ENCODE measurements at places on chromosomes 11 and 22.

DNA sequence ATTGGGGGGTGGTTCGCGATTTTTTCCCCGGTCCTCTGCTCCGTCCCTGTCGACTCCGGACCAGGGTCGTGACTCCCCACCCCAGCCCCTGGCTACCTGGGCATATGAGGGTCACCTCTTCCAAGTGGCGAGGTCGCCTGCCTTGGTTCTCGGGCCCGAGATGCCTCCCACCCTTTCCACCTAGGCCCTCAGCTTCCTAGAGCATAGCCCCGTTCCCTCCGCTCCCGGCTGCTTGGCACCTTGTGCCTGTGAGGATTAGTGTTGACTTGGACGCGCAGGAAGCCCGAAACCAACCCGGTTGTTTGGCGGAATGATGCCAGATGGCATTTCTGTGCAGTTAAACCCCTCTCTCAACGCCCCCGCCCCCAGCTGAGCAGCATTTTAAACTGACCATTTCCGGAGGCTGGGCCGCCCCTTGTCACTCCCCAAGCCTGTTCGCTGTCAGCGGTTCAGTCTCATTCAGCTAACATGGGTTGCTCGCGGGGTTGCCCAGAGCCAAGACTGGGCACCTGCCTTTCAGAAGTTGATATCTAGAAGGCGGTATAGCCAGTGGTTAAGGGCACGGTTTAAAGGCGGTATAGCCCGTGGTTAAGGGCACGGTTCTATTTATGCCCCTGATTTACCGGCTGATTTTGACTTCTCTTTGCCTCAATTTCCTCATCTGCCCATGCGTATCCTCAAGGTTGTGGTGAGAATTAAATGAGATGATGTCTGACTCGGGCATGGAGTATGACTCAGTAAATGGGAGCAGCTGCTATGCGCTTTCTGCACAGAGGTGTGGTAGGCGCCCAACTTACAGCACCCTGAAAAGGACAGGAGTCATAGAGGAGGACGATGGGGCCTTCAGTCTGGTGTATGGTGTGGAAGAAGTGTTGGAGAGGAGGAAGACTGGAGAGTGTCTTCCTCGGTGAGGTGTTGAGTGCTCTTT, 639 bp downstream of the INCENP start:
- no peak for DNase-seq

- no peak for DNase-seq
Measured at GRCh38 chr11:18776324-18776723, 15.3 kb downstream of the PTPN5 start.

- no peak for DNase-seq
Measured at GRCh38 chr11:15159085-15159484, 44.4 kb downstream of the INSC start.

DNA sequence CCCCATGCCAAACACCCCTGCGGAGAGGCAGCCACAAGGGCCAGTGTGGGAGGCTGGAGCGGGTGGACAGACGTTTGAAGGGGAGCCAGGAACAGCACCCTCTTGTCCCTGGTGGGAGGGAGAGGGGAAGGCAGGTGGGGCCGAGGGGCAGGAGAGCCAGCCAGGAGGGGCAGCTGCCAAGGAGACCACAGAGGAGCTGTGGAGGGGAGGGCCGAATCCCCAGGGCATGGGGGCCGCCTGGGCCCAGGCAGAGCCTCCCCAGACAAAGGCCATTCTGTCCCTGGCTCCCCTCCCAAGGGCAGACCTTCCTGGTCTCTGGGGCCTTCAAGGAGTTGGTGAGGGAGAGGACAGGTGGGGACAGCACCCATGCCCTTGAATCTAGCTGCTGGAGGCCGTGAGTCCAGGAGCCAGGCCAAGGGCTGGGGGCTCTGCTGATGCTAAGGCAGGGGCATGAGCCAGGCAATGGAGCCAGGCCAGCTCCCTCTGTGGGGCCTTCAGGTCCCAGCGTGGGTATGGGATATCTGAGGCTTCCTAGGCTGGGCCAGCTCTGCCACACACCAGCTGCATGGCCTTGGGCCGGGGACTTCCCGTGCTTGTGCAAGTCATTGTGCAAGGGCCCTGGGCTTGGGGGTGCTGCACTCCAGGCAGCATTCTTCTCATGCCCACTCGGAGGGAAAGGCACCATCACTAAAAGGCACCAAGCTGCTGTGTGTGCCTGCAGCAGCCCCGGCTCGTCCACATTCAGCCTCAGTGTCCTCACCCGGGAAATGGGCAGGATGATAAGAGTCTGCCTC, 11.4 kb downstream of the EMID1 start:
- DNase-seq, result no peak

GRCh38 chr22:33166206-33166605, 108.0 kb upstream of the SYN3 start:
- no peak for DNase-seq

- no peak for DNase-seq
Measured at GRCh38 chr11:27786864-27787263, 86.6 kb upstream of the BDNF start.

DNA sequence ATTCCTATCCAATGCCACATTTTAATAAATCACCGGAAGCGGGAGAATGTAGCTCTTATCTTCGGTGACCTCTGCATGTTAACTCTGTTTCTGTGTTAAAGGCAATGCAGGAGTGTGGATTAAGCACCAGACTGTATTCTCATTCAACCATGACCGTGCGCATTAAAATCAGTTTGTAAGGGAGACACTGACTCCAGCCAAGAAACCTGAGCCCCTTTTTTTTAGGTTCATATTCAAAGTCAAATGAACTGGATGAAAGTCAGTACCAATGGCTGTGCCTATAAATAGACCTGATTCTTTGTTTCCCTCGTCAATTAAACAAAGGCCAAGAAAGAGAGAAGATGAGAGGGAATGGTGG, 32.2 kb downstream of the C11orf91 start:
- no peak for DNase-seq

DNA sequence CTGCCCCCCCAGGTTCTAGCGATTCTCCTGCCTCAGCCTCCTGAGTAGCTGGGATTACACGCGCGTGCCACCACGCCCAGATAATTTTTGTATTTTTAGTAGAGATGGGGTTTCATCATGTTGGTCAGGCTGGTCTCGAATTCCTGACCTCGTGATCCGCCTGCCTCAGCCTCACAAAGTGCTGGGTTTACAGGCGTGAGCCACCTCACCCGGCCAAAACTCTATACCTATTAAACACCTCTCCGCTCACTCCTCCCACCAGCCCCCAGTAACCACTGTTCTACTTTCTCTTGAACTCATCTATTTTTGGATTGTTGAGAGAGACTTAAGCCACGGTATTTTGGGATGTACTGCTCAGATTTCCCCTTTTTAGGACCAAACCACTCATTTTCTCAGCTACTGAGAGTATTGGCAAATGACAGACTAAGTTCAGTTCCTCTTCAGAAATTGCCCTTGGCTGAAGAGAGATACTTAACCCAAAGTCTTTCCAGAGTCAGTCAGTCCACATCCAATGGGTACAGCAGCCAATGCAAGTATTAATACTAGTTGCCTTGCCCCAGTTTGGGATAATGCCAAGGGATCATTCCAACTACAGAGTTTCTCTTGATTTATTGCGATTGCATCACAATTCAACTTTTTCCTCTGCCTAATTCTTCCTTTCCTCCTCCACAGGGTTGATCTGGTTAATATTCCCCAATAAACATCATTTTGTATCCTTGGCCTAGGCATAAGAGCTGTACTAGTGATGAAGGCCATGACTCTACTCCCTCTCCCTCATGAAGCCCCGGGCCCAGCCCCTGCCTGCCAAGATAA, 36.8 kb upstream of the CSTF3 start:
- no peak for DNase-seq

- DNase-seq, result no peak
Measured at GRCh38 chr11:74468058-74468457, 709 bp upstream of the KCNE3 start.

DNA sequence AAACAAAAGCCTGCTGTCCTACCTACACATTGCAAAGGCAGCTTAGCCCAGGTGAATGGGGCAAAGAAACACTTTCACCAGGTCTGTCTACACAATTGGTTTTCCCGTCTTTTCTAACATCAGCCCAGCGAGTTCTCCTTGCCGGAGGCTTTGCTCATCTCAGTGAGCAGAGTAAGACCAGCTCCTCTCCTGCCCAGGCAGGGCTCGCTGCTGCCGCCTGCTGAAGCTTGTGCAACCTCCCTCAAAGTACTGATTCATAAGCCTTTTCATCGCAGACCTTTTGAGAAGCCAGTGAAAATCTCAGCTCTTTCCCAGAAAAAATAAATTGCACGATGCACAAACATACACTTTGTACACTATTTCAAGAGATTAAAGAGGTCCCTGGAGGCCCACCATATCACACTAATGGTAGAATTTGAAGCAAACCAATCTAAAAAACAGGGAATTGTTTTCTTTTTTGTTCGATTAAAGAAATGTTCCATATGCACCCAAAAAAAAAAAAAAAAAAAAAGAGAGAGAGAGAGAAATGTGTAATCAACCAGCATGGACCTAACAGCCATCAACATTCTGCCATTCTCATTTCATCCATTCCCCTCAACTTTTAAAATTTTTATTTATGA, 328.1 kb upstream of the MPPED2 start:
- no peak for DNase-seq

DNA sequence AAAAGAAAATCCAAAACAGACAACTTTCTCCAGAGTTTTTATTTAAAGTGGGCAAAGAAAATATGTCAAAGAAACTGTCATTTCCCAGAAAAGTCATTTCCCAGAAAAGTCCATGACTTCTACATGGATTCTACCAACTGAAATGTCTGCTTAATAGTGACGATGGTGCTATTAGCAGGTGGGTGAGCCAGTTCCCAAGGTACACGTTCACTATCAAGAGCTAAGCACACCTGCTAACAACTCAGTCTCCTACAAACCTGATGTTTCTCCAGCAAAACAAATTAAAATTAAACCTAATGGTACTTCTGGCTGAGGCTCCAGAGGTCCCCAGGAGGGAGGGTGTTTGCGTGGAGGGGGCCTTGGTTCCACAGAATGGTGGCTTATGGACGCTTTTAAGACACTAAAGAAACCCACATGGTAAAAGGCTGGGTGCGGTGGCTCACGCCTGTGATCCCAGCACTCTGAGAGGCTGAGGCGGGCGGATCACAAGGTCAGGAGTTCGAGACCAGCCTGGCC, 26.8 kb downstream of the POU2AF1 start:
- DNase-seq, result no peak

DNA sequence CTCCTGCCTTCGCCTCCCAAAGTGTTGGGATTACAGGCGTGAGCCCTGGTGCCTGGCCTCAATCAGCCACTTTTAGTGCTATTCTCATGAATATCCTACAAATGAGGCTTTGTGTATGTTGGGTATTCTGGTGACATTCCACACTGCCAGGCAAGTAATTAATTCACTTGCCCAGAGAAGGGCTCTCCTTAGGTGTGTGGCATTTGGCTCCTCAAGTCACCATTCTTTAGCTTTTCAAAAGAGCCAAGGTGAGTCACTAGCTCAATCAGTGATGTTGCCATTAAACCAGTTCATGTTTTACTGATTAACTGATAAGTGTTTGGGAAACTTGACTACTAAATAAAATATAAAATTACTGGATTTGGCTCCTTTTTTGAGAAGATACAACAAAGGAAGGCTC, 52.2 kb downstream of the SLC25A17 start:
- no peak for DNase-seq

DNA sequence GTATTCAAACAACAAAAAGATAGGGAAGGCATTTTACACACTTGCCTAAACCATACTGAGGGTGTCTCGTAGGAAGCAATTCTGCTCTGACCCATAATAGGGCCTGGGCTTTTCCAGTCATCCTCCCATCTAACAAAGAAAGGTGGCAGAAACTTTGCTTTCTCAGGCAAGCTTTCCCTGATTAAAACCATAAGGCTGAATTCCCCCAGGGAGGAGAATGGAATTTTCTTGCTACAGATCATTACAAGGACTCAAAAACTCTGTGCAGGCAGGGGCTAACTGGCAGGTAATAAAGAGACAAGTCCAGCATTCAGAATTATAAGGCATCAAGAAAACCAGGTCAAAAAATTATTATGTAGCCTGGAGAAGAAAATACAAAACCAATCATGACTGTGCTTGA, 90.4 kb downstream of the RBFOX2 start:
- DNase-seq, result no peak

DNA sequence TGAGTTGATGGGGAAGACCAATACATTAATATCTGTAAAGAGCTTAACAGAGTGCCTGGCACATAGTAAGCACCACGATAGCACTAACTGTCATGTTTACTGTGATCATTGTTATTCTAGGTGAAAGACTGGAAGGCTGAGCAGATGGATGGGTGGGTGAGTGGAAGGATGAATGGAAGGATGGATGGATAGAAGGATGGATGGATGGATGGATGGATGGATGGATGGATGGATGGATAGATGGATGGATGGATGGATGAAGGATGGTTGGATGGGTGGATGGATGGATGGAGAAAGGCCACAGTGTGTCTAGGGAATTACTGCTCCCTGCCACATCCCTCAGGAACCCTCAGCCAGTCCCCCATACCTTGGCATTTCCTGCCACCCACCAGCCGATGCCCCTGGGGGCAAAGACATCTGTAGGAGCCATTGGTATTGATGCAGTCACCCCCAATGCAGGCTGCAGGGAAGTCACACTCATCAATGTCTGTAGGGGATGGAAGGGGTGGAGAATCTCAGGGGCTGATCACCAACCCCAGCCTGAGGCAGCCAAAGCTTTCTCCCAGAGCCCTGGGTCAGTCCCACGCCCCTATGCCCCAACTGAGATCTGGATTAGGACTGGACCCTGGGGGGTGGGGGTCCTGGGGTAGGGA, 15.3 kb downstream of the LTBP3 start:
- DNase-seq, result no peak

DNA sequence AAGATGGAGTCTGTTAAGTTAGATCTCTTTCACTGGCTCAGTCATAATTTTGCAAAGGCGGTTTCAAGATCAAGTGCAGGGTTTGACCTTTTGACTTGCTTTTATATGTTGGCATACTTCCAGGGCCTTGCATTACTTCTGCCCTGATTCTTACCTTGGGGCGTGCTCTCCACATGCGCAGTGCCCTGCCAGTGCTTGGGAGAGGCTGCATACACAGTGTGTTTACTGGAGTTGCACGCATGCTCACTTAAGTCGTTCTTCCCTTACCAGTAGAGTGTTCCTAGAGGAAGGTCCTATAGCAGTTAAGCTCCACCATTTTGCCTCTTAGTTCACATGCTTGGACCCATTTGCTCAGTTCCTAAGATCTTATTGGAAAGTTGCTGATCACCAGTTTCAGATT, 21.0 kb upstream of the TMEM123 start:
- no peak for DNase-seq

GRCh38 chr11:124754309-124754708, 2.3 kb upstream of the VSIG2 start:
- no peak for DNase-seq

GRCh38 chr11:114478768-114479167, 39.5 kb downstream of the REXO2 start:
- no peak for DNase-seq

All from stimulated activated CD8-positive, alpha-beta memory T cell treated with anti-CD3 and anti-CD28 coated beads, Interleukin-4, amount 100 ng/mL, for 1 hour (primary cell).